ENCODE measurements at places on chromosomes 11 and 22.
A peak's percentile ranks its signal among the peaks of the same experiment; 100 is the strongest.

- DNase-seq = no peak
Observed at GRCh38 chr11:115933564-115933963, 429.3 kb upstream of the CADM1 start.

- DNase-seq = no peak
Observed at GRCh38 chr22:50446708-50447575, 27.9 kb downstream of the SBF1 start.

GRCh38 chr11:73223998-73224730 is 6.1 kb downstream of the P2RY2 start:
- DNase-seq = no peak

DNA sequence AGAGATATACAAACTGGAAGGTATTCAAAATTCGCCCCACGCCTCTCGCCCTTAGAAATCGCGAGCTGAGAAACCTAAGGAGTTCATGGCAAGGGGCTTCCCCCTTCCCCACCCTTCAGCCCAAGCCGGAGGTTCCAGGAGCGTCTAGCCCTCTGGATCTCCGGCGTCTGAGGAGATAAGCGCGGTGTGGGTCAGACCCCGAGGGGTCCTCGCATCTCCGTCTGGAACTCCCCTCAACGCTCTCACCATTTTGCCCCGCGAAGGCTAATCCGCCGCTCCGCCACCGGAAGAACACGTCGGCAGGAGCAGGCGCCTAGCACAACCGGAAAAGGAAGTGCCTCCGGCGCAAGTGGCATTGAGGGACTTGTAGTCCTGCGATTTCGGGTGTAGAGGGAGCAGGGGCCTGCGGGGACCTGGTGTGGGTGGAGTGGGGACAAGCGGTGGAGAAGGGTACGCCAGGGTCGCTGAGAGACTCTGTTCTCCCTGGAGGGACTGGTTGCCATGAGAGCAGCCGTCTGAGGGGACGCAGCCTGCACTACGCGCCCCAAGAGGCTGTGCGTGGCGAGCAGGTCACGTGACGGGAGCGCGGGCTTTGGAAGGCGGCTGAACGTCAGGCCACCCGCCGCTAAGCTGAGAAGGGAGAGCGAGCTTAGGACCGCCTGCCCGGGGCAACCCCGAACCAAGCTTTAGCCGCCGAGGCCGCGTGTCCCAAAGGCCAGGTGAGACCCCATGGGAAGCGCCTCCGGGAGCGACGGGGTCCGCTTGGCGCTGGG is at the start of the genes FEN1 and TMEM258:
FEN1 (plus strand) TSS at position 602 of the 773 bp plus-strand sequence. CDS start 2,451 bp downstream, outside the sequence.
TMEM258 (minus strand) TSS at position 290 of the 773 bp plus-strand sequence; CDS start at position 249, 41 bp downstream.
- DNase-seq = peak; percentile 90

DNA sequence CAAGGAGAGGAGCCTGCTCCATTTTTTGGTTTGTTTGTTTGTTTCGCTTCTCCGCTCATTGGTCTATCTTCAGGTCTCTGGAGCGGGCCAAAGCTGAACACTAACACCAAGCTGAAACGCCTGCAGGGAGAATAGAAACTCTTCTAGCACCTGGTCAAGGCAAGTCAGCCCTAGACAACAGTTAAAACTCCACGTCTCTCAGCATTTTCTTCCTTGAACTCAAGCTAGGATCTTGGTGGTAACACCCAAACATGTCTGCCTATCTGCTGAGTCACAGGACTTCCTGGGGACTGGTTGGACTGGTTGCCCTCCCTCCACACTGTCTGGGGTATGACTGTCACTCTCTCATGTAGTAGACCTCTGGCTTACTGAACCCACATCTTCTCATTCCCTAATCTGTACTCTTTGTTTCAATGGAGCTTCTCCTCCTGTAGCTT is 23.9 kb upstream of the RBFOX2 start:
- no peak for DNase-seq
